Caco-2 (cell line): ENCODE measurements at places on chromosomes 5 and 9. TPM values are rescaled to one million over a fixed set of nuclear protein-coding genes. Genes with fewer than 3 reads are reported as not detected.

Gene SPATA31C1
- total RNA-seq: not detected in 2 replicates

Gene DMAC1
- total RNA-seq: 59.4 and 67.3 TPM in 2 replicates

Gene SHOC1
- not detected in 2 replicates for total RNA-seq

Gene DMRTA1
- total RNA-seq: 0.07 and 0.14 TPM in 2 replicates

Gene CTXN3
- not detected in 2 replicates for total RNA-seq

Gene RFESD
- 1.6 and 2.4 TPM in 2 replicates for total RNA-seq

Gene SFXN1
- total RNA-seq: 102 and 104 TPM in 2 replicates

Gene ENHO
- 1.00 and 2.1 TPM in 2 replicates for total RNA-seq

Gene MED27
- 24.7 and 30.4 TPM in 2 replicates for total RNA-seq

Gene GNA14
- total RNA-seq: not detected in 2 replicates

Gene ACOT12
- total RNA-seq: 1.4 TPM in 2 replicates

Gene WDR38
- total RNA-seq: not detected in 2 replicates

Gene GRM6
- not detected in 2 replicates for total RNA-seq

Gene MEIKIN
- total RNA-seq: not detected in 2 replicates

Gene C5orf24
- total RNA-seq: 41.2 and 48.7 TPM in 2 replicates
